ENCODE measurements at places on chromosomes 7 and 10.

DNA sequence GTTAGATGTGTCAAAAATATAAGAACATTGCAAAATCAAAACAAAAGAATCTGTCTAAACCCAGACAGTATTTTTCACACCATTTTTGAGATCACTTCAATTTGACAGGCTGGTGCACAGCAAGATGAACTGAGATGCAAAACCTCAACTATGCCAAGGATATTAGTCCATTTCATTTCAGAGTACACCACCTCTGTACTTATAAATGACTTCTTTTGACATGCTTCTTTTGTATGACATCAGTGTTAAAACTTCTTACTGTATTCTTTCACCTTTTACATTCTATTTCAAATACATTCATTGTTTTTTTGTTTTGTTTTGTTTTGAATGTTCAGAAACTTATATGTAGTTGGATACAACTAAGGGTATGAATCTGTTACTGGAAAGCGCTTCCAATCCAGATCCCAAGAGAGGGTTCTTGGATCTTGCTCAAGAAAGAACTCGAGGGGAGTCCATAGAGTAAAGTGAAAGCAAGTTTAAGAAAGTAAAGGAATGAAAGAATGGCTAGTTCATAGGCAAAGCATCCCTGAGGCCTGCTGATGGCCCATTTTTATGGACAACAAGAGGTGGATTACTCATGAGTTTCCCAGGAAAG is 23.5 kb upstream of the GPR141 start:
- no peak for DNase-seq

DNA sequence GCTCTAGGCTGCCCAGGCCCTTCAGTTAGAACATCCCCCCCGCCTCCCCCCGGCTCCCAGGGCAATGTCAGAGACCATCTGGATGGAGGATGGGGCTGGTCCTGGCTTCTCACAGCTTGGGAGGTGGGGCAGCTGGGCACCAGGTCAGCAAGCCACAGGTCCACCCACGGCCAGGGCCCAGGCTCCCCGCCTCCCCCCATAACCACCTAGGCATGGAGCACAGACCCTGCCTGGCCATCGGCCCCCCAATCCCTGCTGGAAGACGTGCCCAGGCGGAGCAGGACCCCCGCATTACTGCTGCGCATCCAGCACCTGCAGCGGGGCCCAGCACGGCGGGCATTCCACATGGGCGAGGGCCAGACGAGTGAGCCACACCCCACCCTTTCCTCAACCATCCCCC is 169.6 kb downstream of the ELFN1 start:
- DNase-seq, result no peak

- peak; percentile 81 for DNase-seq
Measured at GRCh38 chr10:44986670-44987069, 8.1 kb upstream of the DEPP1 start.

DNA sequence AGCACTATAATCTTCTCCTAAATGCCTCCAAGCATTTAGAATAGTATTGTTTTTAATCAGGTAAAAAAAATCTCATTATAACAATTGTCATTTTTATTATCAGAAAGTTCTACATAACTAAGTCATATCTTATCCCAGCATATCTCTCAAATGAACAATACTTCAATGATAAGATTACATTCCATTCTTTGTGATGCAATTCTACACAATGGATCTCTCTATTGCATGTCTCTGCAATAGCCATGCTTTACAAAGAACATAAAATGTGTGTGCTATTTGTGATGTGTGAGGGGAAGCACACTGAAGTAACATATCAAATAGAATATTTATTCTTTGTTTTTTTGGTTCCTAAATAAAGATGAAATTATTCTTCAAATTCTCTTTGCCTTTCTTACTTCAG is 195.7 kb downstream of the TSPAN12 start:
- DNase-seq, result peak; percentile 24

- no peak for DNase-seq
Measured at GRCh38 chr10:60358282-60358681, 31.4 kb downstream of the ANK3 start.

GRCh38 chr10:91103384-91104192 is 116.9 kb upstream of the PCGF5 start:
- DNase-seq, result peak; percentile 7

DNA sequence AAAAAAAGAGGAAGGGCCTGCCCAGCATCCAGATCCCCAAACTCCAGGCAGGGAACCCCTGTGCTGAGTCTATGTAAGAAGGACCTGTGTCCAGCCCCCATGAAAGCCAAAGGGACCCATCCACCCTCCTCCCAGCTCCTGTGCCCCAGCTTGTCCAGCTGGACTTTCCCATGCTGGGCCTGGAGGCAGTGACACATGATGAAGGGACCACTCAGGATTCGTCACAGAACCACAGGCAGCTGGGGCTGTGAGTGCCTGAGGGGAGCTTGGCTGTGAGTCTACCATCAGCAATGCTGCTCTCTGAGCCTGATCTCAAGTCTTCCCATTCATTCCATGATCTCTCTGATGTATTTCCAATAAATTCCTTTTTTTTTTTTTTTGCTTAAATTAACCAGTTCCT is 36.2 kb upstream of the MNX1 start:
- no peak for DNase-seq

DNA sequence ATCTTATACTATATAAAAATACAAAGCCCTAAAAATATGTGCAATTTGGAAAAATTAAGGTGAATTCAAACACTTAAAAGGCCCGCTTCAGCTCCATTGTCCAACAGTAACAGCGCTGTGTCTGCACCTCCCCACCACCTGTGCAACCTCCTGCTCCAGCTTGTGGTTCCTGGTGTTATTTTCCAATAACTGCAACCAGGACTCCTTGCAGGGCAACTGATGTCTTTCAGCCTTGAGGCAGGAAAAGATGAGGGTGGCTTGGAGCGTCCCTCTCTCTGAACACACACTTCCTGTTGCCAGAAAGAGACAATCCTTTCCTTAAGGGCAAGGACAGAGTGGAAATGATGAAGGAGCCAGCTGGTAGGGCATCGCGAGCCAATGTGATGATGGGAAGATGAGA is 336.0 kb downstream of the GLRX3 start:
- no peak for DNase-seq

GRCh38 chr10:4767033-4767814 is 58.8 kb upstream of the AKR1E2 start:
- DNase-seq, result peak; percentile 53

DNA sequence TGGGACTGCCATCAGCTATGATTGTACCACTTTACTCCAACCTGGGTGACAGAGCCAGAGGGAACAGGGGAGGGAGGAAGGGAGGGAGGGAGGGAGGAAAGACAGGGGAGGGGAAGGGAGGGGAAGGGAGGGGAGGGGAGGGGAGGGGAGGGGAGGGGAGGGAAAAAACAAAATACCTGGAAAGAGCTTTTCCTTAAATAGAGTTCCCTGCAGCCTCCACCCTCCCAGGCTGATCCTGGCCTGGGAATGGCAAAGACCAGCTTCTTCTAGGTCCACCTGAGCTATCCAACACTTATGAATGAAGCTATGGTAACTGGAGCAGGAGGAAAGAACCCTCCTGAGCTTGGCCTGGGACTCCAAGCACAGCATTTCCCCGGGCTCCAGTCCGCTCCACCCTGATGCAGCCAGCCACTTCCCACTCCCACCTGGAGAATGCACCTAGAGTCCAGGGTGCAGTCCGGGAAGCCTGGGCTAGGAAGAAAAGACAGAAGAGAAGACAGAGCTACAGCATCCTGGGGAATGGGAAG is 66.1 kb downstream of the GRID1 start:
- DNase-seq, result no peak

DNA sequence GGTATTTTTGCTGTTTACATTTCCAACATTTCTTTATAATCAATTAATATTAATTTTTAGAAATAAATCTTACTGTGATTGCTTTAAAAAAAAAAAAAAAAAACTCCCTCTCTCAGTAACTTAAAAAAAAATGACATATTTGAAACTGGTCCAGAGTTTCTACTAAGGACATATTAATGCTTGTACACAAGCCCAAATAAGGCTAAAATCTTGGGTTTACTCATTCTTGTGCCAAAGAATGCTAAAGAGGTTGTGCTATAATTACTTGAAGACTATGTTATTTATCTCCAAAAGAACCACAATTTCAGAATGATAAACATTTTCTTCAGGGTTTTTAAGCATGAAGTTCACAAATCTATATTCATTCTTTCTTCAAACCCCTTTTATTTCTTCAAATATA is 39.4 kb upstream of the PHF14 start:
- peak; percentile 76 for DNase-seq

GRCh38 chr7:111363099-111363498 is 199.2 kb downstream of the IMMP2L start:
- DNase-seq, result no peak

- peak; percentile 48 for DNase-seq
Measured at GRCh38 chr7:34087892-34088891, 182.9 kb downstream of the BMPER start.

DNA sequence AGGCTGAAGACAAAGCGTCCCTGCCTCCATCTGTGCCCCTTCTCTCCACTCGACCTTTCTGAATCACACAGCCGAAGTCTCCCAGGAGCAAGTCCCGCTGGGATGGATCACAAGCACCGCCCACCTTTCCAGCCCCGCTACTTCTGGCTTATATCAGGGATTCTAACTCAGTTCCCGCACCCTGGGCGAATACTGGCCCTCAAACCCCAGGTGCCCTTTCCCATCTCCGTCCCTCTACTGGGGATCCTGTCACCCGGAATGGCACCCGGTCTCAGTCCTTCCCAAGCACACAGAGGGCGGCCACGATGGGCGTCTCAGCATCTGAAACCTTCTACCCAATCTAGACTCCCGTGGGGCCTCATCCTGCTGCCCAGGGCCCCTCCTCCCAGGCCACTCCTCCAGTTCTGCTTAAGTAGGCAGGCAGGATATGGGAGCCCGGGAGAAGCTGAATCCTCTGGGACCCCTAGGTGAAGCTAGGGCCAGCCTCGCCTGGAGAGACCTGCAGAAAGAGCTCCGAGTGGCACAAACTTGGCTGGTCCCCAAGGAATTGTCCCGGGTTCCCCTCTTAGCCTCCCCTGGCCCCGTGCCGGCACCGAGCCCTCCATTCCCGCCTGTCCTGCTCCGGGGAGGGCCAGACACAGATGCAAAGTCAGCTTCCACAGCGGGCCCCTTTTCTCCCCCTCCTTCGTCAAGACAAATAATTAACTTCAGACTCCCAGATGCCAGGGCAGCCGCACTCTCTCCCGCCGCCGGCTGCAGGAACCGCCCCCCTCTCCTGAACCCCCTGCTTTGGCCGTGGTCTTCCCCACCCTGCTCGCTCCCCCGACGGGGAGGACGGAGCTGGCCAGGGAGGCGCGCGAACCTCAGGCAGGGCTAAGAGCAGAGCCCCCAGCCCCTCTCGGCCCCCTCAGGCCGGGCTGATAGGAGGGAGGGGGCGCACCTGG is 612 bp downstream of the KCP start:
- DNase-seq, result peak; percentile 52

DNA sequence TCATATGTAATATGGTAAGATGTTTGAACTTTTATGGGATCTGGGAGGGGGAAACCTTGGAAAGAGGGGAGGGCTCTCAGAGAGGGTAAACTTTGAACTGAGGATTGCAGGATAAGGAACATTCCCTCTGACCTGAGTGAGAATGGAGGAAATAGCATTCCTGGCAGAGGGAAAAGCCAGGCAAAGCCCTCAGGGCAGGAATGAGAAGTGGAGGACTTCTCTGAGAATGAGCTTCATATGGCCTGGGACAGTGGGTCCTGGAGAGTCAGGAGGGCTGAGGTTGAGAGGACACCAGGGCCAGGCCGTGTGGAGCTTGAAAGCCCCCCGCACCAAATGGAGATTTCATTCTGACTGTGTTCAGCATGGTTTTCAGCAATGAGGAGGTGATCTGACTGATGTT is 34.2 kb downstream of the NPVF start:
- DNase-seq, result no peak

DNA sequence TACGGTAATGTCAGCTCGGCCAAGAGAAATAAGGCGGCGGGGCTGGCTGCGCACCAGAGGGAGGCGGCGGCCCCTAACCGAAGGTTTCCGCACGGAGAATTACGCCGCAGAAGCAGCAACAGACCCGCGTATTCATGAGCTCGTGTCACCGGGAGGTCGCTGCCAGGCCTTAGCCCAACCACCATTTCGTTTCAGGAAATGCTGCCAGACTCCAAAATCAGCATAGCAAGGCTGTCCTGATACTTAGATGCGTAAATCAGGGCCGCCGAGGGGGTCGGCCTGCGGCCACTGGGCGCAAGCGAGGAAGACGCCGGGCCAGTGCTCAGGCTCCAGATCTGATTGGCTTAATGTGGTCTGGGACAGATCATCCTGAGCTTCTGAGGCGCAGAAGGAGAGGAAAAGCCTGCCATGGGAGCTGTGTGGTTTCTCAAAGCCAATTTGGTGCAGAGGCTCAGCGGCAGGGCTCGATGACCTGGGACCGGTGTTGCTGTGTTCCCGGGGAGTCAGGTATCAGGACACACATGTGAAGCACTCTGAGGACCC is 247.9 kb downstream of the BAMBI start:
- DNase-seq, result no peak

DNA sequence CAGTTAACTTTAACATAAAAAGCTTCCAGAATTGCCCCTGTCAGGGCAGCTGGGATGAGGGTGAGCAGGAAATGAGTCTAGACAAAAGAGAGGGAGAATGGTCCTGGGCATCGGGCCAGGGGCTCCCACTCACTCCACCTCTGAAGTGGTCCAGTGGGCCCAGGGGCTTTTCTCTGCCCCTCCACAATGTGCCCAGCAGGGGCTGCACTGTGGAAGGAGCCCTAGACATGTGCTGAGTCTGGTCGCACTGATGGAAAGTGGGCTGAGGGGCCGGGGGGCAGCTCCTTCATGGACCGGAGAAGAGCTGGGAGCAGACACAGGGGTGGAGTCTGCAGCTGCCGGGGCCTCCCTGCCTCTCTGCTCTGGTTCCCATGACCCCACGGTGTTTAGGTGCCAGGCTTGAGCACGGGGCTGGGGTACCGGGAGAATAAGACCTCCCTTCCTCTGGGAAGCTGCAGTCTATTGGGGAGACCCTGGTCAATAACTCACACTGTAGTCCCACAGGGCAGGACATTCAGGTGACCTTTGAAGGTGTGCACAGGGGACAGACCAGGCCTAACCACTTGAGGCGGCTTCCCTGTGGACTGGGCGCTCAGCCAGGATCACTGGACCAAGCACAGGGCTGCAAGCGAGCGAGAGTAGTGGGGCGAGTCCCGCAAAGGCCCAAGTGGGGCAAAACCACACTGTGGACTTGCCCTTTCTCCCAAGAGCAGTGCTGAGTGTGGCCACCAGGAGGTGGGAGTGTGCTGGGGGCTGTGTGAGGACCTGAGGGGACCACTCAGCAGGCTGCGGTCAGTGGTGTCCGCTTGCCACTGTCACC is 6.1 kb downstream of the ADCY1 start:
- DNase-seq, result no peak

- DNase-seq, result no peak
Measured at GRCh38 chr10:13632884-13633440, 46.2 kb downstream of the PRPF18 start.

Data from amniotic epithelial cell (primary cell).